ENCODE measurements at places on chromosomes 2 and 18. TPM values are rescaled to one million over a fixed set of nuclear protein-coding genes. Genes with fewer than 3 reads are reported as not detected.

DNA sequence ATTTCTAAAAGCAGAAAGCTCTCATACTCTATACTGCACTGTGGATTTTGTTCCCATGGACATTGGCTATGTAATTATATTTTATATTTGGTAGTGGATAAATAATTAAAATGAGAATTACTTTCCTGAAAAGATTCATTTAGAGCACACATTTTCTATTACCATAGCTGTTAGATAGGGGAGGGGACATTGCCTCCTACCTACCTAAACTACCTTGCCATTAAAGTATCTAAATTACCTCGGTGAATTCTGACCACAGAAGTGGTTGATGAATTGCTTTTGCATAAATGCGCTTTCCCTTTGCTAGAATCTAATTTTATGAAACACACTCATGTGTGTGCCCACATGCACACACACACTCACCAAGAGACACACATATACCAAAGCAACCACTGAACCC, 329.1 kb downstream of the MTX2 start:
- DNase-seq: no peak
- no peaks in the 10 kb centered on the region for H3K36me3 ChIP-seq
- no peaks in the 10 kb centered on the region for H3K27me3 ChIP-seq
- no peak overlapping the region for H3K4me3 ChIP-seq

- no peaks in the 10 kb centered on the region for H3K36me3 ChIP-seq
- H3K4me3 ChIP-seq: no peak overlapping the region
Observed at GRCh38 chr18:23756590-23757436, 67.6 kb downstream of the LAMA3 start.

GRCh38 chr2:45739796-45740485, 88.5 kb downstream of the PRKCE start:
- no peak for DNase-seq
- H3K4me3 ChIP-seq: no peak overlapping the region
- no peak overlapping the region for H3K27ac ChIP-seq
- H3K27me3 ChIP-seq: no peaks in the 10 kb centered on the region
- H3K4me1 ChIP-seq: peaks cover 22% of the 10 kb centered on the region

- H3K27me3 ChIP-seq: no peaks in the 10 kb centered on the region
- no peaks in the 10 kb centered on the region for H3K36me3 ChIP-seq
- H3K4me3 ChIP-seq: no peak overlapping the region
- H3K4me1 ChIP-seq: peaks cover 37% of the 10 kb centered on the region
- no peak overlapping the region for H3K27ac ChIP-seq
Observed at GRCh38 chr2:208010506-208010905, 14.8 kb downstream of the PLEKHM3 start.

DNA sequence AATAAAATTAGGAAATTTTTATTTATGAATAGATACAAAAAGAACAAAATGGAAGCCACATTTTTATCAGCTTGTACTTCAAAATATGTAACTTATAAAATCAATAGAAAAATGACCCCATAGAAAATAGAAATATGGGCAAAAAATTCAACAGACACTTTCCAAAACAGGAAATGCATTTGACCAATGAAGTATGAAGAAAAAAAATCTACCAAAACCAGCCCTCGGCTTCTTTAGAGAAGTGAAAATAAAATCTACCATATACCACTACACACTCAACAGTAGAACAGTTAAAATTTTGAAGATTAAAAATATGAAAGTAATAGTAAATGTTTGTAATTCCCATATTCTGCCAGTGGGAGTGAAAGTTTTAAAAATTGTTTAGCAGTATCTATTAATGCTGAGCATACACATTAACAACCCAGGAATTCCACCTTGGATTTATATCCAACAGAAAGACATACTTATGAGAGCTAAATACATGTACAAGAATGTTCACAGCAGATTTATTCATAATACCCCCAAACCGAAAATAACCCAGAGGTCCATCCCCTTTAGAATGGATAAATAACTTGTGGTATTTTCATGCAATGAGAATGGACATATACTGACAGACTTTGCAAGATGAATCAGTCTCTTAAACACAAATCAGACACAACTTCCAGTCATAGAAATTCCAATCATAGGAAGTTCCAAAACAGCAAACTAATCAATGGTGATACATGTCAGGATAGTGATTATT, 318.0 kb downstream of the FIGN start:
- DNase-seq: no peak
- no peaks in the 10 kb centered on the region for H3K4me1 ChIP-seq

- no peaks in the 10 kb centered on the region for H3K27me3 ChIP-seq
- no peak for DNase-seq
- H3K4me3 ChIP-seq: no peak overlapping the region
- H3K36me3 ChIP-seq: no peaks in the 10 kb centered on the region
- H3K27ac ChIP-seq: no peak overlapping the region
Observed at GRCh38 chr2:229141424-229142025, 129.6 kb downstream of the PID1 start.

GRCh38 chr2:1816414-1816911, 72.1 kb upstream of the PXDN start:
- no peak overlapping the region for H3K4me3 ChIP-seq
- H3K4me1 ChIP-seq: peaks cover 7% of the 10 kb centered on the region
- DNase-seq: no peak
- no peaks in the 10 kb centered on the region for H3K36me3 ChIP-seq

GRCh38 chr18:25457126-25457525, 105.2 kb upstream of the ZNF521 start:
- no peak overlapping the region for H3K4me3 ChIP-seq
- no peak overlapping the region for H3K27ac ChIP-seq
- no peak for DNase-seq
- H3K27me3 ChIP-seq: no peaks in the 10 kb centered on the region

CROCC2 gene
- not detected for total RNA-seq

SERPINB2 gene
- total RNA-seq: not detected

FSHR gene
- total RNA-seq: not detected

HAUS1 gene
- total RNA-seq: 8.1 TPM

ZNF514 gene
- 6.6 TPM for total RNA-seq
